Activated naive CD4-positive, alpha-beta T cell treated with anti-CD3 and anti-CD28 coated beads for 36 hours (primary cell): ENCODE measurements at places on chromosomes 2 and 18.

- DNase-seq, result no peak
Observed at GRCh38 chr2:186544255-186544675, 45.6 kb upstream of the ITGAV start.

DNA sequence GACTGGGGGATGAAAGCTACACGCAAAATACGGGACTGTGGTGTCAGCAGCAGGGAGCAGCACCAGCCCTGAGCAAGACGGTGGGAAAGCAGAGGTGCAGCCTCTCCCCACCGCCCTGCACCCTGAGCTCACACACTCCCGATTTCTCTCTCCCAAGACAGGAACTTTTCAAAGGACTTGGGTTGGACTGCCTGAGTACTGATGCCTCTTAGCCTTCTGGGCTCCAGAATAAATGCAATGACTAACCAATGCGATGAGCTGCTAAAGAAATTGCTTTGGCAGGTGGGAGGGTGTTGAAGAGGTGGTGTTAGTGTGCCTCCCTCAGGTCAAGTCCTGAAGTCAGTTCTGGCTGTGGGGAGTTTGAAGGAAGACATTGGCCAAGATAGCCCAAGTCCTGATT, 9.6 kb downstream of the TRIM54 start:
- no peak for DNase-seq

DNA sequence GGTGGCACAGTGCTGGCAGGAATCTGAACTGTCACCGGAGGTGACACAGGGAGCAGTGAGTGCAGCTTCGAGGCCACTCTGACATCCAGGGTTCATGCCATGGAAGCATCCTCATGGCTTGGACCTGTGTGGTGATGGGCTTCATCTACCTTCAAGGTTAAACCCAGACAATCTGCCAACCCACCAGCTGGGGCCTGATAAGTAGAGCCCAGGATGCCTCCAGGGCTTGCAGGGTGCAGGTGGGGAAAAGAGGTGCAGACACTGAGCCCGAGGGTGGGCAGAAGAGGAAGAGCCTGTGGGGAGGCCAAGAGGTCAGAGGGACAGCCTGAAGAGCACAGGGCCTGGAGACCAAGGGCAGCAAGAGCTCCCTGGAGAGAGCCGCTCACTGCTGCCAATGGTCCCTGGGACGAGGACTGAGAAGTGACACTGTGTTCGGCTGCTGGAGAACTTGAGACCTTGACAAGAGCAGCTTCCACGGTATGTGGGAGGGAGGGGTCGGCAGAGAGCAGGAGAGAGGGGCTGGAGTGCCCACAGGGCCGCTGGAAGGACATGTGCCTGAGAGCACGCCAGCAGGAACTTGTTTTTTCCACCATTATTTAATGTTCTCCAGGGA, 8.1 kb upstream of the HES6 start:
- no peak for DNase-seq

- DNase-seq, result peak; percentile 26
Observed at GRCh38 chr2:64213532-64214275, 69.5 kb upstream of the PELI1 start.
